ENCODE measurements at places on chromosomes 4 and X. TPM values are rescaled to one million over a fixed set of nuclear protein-coding genes. Genes with fewer than 3 reads are reported as not detected.
A peak's percentile ranks its signal among the peaks of the same experiment; 100 is the strongest.

ATP6AP2 gene
- total RNA-seq, result 10.4 TPM

DNA sequence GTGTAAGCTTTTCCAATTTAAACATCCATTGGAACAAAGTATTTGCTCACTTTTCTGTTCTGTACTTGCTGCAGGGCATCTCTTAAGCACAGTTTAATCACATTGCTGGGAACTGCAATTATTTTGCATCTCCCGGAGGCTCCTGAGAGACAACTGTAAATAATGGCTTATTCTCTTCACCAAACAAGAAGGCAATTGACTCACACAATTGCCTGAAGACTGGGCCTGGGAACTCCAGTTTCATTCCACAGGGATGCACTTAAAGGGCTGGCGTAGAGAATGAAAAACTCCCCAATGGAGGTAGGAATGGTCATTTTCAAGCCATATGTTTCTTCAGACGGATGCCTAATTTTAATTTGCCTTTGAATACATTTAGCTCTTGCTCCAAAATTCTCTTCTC lies 29.5 kb downstream of the TFDP3 start:
- no peaks in the 10 kb centered on the region for H3K27me3 ChIP-seq
- H3K36me3 ChIP-seq, result no peaks in the 10 kb centered on the region
- peak; percentile 35 for DNase-seq

DNA sequence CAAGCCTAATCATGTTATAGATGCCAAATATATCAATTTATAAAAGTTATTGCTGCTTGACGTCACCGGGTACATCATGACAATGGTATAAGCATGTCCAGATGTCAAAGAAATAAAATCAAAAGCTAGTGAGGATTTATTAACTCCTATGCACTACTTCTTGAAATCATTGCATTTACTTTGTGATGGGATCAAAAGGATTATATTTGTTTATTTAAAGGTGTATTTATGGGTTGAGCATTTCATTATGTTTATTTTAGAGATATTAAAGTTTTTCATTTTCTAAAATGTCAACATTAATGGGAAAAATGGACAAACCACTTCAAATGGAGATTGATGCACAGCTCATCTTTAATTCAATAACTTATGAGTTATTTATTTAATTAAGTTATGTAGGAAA lies 277.8 kb downstream of the EPHA5 start:
- no peaks in the 10 kb centered on the region for H3K36me3 ChIP-seq
- H3K27me3 ChIP-seq, result no peaks in the 10 kb centered on the region
- H3K4me3 ChIP-seq, result no peak overlapping the region
- no peak for DNase-seq

DNA sequence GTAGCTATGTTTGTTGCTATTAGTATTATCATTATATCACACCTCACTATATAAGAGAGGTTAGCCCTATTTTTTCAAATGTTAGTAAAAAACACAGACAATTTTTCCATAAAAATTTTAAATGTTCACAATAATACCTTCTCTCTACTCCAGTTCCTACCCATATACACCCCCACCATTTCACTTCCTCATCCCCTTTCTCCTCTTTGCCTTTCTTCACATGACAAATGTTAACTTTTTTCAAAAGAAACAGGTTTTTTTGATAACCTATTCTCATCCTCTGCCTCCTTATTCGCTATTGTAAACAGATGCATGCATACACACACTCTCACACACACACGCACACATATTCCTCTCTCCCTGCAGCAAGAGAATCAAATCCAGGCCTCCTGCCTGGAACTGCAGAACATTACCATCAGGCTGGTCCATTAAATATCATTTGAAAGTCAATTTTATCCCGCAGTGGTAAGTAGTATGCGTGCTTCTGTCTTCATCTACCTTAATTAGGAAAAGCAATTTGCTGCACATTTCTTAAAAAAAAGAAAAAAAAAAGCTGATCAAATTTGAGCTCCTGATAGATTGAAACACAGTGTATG lies 55.5 kb downstream of the MID1IP1 start:
- DNase-seq, result no peak
- H3K36me3 ChIP-seq, result no peaks in the 10 kb centered on the region
- H3K4me1 ChIP-seq, result no peaks in the 10 kb centered on the region

GRCh38 chrX:103254171-103254824 lies 657 bp downstream of the TCEAL8 start:
- H3K4me3 ChIP-seq, result peak overlapping the region; percentile 62
- no peaks in the 10 kb centered on the region for H3K27me3 ChIP-seq
- peaks cover 8% of the 10 kb centered on the region for H3K4me1 ChIP-seq
- H3K36me3 ChIP-seq, result no peaks in the 10 kb centered on the region
- peak; percentile 87 for DNase-seq

GIMD1 gene
- not detected for total RNA-seq

DNA sequence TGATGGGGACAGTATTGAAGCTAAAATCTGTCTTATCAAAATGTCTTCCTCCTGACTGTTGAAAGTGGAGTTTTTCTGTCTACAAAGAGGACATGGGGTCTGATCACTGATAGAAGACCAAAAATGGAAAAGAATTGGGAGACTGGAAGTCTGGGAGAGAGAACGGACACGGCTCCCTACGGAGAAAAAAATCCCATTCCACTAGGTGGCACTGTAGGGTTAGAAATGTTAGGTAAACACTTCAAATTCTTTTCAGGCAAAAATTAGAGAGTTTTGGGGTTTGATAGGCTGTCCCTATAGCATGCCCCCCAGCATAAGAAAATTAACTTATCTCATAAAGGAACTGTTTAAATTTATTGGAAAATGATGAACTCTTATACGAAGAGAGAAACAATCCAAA lies 200.5 kb downstream of the FAM133A start:
- no peak overlapping the region for H3K27ac ChIP-seq
- peak; percentile 41 for DNase-seq
- H3K4me1 ChIP-seq, result no peaks in the 10 kb centered on the region
- no peaks in the 10 kb centered on the region for H3K27me3 ChIP-seq
- H3K36me3 ChIP-seq, result no peaks in the 10 kb centered on the region
- H3K4me3 ChIP-seq, result no peak overlapping the region

RTL9 gene
- not detected for total RNA-seq

- no peaks in the 10 kb centered on the region for H3K36me3 ChIP-seq
- no peak overlapping the region for H3K27ac ChIP-seq
- peaks cover 4% of the 10 kb centered on the region for H3K4me1 ChIP-seq
- H3K27me3 ChIP-seq, result no peaks in the 10 kb centered on the region
These were observed 3.5 kb downstream of the ENAM start for GRCh38 chr4:70632028-70632427.

- H3K4me3 ChIP-seq, result no peak overlapping the region
- no peak overlapping the region for H3K27ac ChIP-seq
- H3K27me3 ChIP-seq, result no peaks in the 10 kb centered on the region
These were observed 9.0 kb upstream of the GLOD5 start for GRCh38 chrX:48752498-48752897.

GRCh38 chr4:40908702-40909362 lies 159.1 kb downstream of the NSUN7 start:
- H3K27me3 ChIP-seq, result no peaks in the 10 kb centered on the region
- peaks cover 8% of the 10 kb centered on the region for H3K4me1 ChIP-seq
- H3K36me3 ChIP-seq, result no peaks in the 10 kb centered on the region
- DNase-seq, result peak; percentile 91

- no peak overlapping the region for H3K27ac ChIP-seq
- H3K4me1 ChIP-seq, result peaks cover 23% of the 10 kb centered on the region
- peaks cover 10% of the 10 kb centered on the region for H3K36me3 ChIP-seq
- no peak for DNase-seq
- H3K27me3 ChIP-seq, result no peaks in the 10 kb centered on the region
- no peak overlapping the region for H3K4me3 ChIP-seq
These were observed 66.1 kb upstream of the HGFAC start for GRCh38 chr4:3375688-3376087.

RBMXL3 gene
- total RNA-seq, result not detected

DNA sequence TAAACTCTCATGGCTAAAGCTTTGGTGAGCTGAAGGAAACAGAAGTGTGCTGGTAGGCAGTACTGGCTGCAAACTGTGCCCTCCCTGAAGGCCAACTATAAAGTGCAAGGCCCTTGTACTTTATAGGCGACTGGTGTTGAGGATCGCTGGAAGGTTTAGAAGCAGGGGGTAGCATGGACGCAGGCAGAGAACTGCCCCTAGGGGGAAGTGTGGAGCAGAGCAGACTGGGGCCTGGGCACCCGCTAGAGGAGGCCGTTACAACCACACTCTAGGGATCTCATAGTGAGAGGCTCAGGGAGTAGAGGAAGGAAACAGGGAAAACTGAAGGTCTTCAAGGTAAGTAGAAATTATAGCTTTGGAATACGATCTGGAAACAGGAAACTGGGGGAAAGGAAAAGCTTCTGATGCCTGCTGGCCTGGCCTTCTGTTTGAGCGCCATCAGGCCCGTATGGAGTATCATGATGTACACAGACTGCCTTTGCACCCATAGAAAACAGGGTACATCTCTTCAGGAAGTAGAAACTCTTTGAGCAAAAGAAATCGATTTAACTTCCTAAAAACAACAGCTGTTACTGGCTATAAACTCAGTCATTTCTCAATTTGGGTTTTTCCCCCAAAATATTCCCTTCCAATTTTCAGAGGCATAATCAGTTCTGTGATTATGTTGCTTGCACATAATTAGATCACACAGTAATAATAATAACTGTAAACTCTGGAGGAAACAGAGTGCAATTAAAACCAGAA lies 23.9 kb upstream of the TMSB4X start:
- peaks cover 6% of the 10 kb centered on the region for H3K4me1 ChIP-seq
- H3K27ac ChIP-seq, result peak overlapping the region; percentile 76
- H3K4me3 ChIP-seq, result no peak overlapping the region
- H3K27me3 ChIP-seq, result no peaks in the 10 kb centered on the region
- H3K36me3 ChIP-seq, result no peaks in the 10 kb centered on the region
- DNase-seq, result peak; percentile 75

DNA sequence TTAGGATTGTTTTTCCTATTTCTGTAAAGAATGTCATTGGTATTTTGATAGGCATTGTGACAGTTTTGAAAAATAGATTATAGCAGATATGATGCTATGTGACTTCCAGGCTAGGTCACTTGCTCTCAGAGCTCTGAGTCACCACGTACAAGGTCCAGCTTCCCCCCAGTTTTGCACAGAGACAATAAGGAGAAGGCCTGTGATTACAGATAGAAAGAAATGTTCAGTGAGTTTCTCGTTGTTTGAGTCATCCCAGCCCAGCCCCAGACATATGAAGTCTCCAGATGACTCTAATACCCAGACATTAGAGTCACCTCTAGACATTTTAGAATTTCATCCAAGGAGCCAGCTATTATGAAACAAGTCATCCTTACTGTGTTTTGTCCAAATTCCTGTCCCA lies 57.2 kb downstream of the MFAP3L start:
- H3K4me3 ChIP-seq, result no peak overlapping the region
- no peaks in the 10 kb centered on the region for H3K27me3 ChIP-seq
- no peak overlapping the region for H3K27ac ChIP-seq
- DNase-seq, result no peak
- H3K36me3 ChIP-seq, result no peaks in the 10 kb centered on the region
- H3K4me1 ChIP-seq, result no peaks in the 10 kb centered on the region

GRCh38 chrX:2320580-2321327 lies 180.0 kb downstream of the DHRSX start:
- peak overlapping the region; percentile 65 for H3K27ac ChIP-seq
- H3K36me3 ChIP-seq, result no peaks in the 10 kb centered on the region
- H3K4me1 ChIP-seq, result peaks cover 12% of the 10 kb centered on the region
- no peaks in the 10 kb centered on the region for H3K27me3 ChIP-seq

- H3K4me3 ChIP-seq, result no peak overlapping the region
- no peaks in the 10 kb centered on the region for H3K4me1 ChIP-seq
- H3K36me3 ChIP-seq, result no peaks in the 10 kb centered on the region
- no peak for DNase-seq
- no peaks in the 10 kb centered on the region for H3K27me3 ChIP-seq
- H3K27ac ChIP-seq, result no peak overlapping the region
These were observed 21.8 kb upstream of the TNIP3 start for GRCh38 chr4:121185960-121186359.

MAOB gene
- 11.2 TPM for total RNA-seq

DNA sequence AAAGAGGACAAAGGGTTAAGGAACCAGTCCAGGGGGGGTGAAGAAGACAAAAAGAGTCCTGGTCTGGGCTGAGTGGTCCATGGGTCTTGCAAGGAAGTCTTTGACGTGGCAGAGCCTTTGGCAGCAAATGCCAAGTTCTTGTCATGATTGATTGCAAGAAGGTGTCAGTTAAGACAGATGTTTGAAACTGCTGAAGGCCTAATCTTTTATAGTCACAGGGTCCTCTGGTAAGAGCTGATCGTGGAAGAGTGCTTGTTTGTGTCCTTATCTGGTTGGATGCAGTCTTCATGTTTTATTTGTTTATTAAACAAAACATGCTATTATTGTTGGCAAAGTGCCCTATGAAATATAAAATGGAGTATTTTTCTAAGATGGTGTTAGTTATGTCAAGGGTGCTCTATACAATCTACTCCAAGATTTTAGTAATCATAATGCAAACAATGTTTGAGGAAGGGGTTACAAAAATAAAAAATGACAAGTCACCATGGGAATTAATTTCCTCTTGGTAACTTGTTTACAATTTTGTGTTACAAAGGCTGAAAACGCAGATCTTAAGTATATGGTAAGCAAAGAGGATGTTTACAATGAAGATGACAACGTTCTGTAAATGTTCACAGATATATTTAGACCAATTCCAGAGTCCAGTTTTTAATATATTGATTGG lies 85.9 kb downstream of the MAGED4 start:
- H3K4me3 ChIP-seq, result no peak overlapping the region
- no peaks in the 10 kb centered on the region for H3K36me3 ChIP-seq
- H3K27ac ChIP-seq, result no peak overlapping the region
- no peaks in the 10 kb centered on the region for H3K27me3 ChIP-seq
- DNase-seq, result no peak
- no peaks in the 10 kb centered on the region for H3K4me1 ChIP-seq

TLR10 gene
- total RNA-seq, result not detected

MAGEC3 gene
- not detected for total RNA-seq

DNA sequence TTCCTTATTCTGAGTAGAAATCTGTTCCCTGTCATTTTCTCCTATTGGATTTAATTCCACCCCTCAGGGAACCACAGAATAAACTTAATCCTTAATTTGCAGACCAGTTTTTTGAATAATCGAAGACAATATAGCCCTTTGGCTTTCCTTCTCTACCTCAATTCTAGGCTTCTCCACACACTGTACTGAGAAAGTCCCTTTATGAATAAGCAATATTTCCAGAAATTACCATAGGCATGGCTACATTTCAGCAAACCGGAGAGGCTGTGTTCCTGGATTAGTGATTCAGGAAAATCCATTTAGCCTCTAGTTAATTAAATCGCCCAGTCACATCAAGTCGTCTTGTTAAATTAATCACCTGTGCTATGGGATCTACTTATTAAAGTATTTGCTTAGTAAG lies 125.1 kb downstream of the ANAPC4 start:
- H3K4me3 ChIP-seq, result no peak overlapping the region
- no peak overlapping the region for H3K27ac ChIP-seq
- no peaks in the 10 kb centered on the region for H3K36me3 ChIP-seq
- no peak for DNase-seq

DNA sequence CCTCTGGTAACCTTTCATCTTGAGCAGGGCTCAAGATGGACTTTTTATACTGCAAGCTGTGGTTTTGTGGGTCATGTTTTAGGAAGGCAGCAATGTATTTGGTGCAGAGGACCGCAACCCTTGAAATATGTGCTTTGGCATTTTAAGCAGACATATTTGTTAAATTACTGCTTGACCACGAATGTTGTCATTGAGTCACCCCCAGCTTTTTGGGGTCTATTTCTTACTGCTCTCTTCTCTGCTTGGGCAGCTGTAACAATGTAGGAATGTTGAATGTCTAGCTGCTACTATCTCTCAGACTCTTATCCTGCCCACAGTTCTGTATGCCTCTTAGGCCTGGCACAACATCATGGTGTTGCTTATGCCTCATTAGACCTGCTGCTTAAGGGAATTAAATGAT lies 6.0 kb downstream of the RBPJ start:
- no peaks in the 10 kb centered on the region for H3K27me3 ChIP-seq
- DNase-seq, result no peak
- no peak overlapping the region for H3K4me3 ChIP-seq
- peaks cover 88% of the 10 kb centered on the region for H3K4me1 ChIP-seq
- H3K36me3 ChIP-seq, result no peaks in the 10 kb centered on the region
- no peak overlapping the region for H3K27ac ChIP-seq

FGFBP1 gene
- not detected for total RNA-seq

GPR173 gene
- 1.0 TPM for total RNA-seq
